ENCODE measurements at places on chromosomes 12 and 14. TPM values are rescaled to one million over a fixed set of nuclear protein-coding genes. Genes with fewer than 3 reads are reported as not detected.

Gene RNASE4
- 1.2 TPM for polyA plus RNA-seq

Gene BDKRB2
- polyA plus RNA-seq: 0.83 TPM

Gene PMEL
- 1.5 TPM for polyA plus RNA-seq

Gene CD4
- polyA plus RNA-seq: 13.7 TPM

Gene ACOT6
- not detected for polyA plus RNA-seq

Gene PLBD1
- 0.98 TPM for polyA plus RNA-seq

Gene AQP2
- not detected for polyA plus RNA-seq

Gene P3H3
- polyA plus RNA-seq: 14.5 TPM

Gene OAS1
- polyA plus RNA-seq: 7.9 TPM

Gene BDKRB1
- not detected for polyA plus RNA-seq

Gene VWF
- 144 TPM for polyA plus RNA-seq

Gene PRPF39
- 3.5 TPM for polyA plus RNA-seq

Gene FLRT2
- polyA plus RNA-seq: 3.9 TPM

Gene SMAGP
- polyA plus RNA-seq: 9.9 TPM

Gene CLEC4D
- not detected for polyA plus RNA-seq

Gene KRT85
- not detected for polyA plus RNA-seq

Gene SERPINA12
- not detected for polyA plus RNA-seq

Gene ANO4
- 9.0 TPM for polyA plus RNA-seq

Gene WASHC3
- 36.7 TPM for polyA plus RNA-seq

Gene LMO3
- polyA plus RNA-seq: 34.7 TPM

Gene RILPL1
- polyA plus RNA-seq: 18.2 TPM

Gene PRB2
- not detected for polyA plus RNA-seq

Gene COL2A1
- polyA plus RNA-seq: 1.7 TPM

Gene ARHGEF25
- 47.2 TPM for polyA plus RNA-seq

Gene ACOT2
- polyA plus RNA-seq: 26.8 TPM

Gene SPX
- polyA plus RNA-seq: 5.8 TPM

Gene CNTN1
- polyA plus RNA-seq: 19.5 TPM

Gene KRT4
- not detected for polyA plus RNA-seq

Gene FGF23
- polyA plus RNA-seq: not detected

Gene ZC3H14
- polyA plus RNA-seq: 41.0 TPM

Gene CCDC175
- not detected for polyA plus RNA-seq

Gene GLT1D1
- polyA plus RNA-seq: 6.6 TPM

Gene HIF1A
- 80.8 TPM for polyA plus RNA-seq

Gene EXOC3L4
- polyA plus RNA-seq: not detected

Gene TNFRSF1A
- 24.6 TPM for polyA plus RNA-seq

Gene OR6C75
- not detected for polyA plus RNA-seq

Gene LUM
- 0.76 TPM for polyA plus RNA-seq

Gene CMKLR1
- polyA plus RNA-seq: 1.6 TPM

Gene WSCD2
- polyA plus RNA-seq: 3.4 TPM

Gene CLEC7A
- polyA plus RNA-seq: not detected

Gene MGP
- polyA plus RNA-seq: 27.0 TPM

Gene OR10G2
- not detected for polyA plus RNA-seq

Gene OTX2
- polyA plus RNA-seq: not detected

Gene SYT1
- polyA plus RNA-seq: 78.3 TPM

Gene CTSG
- not detected for polyA plus RNA-seq

Gene CSRNP2
- polyA plus RNA-seq: 25.4 TPM

Gene LMNTD1
- not detected for polyA plus RNA-seq

Gene AMHR2
- polyA plus RNA-seq: not detected

Gene FAM186B
- polyA plus RNA-seq: 0.15 TPM

Gene AKAP3
- 2.2 TPM for polyA plus RNA-seq

Gene SMCO2
- 0.39 TPM for polyA plus RNA-seq

Gene EPYC
- not detected for polyA plus RNA-seq
